ENCODE measurements at places on chromosomes 1 and 21.

DNA sequence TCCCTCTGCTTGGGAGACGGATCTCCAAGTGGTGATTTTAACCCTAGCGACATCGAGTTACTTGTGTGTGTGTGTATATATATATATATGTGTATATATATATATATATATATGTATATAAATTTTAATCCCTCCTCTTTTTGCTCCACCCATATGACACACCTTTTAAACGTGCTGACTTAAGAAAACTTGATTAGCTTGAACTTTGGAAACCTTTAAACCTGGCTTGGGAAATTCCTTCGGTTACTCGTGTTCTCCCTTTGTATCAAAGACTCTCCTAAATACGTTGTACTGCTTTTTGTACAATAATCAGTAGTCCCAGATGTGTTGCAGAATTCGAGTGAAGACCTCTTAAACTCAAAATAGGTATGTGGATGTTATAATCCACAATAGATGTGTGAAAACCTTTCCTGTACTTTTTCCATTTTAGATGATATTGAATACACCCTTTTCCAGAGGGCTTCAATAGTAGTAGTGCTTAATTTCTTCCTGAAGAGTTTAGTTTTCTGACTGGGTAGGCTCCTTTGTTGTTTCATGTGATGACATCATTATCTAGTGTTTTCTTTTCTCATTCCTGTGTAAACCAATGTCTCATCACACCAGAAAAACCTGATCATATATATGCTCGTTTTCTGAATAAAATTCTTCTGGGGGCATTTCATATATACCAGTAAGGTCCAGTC lies 1.4 kb downstream of the RNF11 start:
- DNase-seq, result no peak

DNA sequence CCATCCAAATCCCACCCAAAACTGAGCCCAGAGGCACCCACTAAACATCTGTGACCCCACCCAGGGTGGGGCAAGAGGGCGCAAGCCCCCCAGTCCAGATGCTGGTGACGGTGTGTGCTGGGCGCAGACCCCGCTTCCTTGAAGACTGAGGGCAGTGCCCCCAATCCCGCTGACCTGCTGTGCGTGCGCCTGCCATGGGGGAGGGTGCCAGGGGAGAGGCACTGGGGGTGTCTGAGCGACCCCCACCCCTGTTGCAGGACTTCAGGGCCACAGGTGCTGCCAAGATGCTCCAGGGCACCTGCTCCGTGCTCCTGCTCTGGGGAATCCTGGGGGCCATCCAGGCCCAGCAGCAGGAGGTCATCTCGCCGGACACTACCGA lies 13.3 kb downstream of the COL6A2 start:
- no peak for DNase-seq

DNA sequence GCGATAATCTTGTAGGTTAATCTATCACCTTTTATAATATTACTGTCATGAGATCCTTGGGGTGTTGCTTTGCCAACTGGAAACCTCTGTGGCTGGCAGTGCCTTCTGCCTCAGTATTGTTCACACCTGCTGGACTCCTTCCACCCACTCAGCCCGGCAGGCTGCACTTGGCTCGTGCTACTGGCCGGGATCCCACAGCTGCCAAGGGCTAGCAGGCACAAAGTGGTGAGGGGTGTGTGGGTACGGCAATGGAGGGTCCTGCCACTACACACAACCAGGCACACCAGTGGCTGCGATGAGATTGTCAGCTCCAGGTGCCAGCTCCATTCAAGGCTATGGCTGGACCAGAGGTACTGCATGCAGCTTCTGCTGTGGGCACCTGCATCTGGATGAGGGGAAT lies 191.2 kb upstream of the LYPLAL1 start:
- DNase-seq, result no peak

- DNase-seq, result no peak
These were observed 2.5 kb downstream of the CNR2 start for GRCh38 chr1:23910553-23911246.

DNA sequence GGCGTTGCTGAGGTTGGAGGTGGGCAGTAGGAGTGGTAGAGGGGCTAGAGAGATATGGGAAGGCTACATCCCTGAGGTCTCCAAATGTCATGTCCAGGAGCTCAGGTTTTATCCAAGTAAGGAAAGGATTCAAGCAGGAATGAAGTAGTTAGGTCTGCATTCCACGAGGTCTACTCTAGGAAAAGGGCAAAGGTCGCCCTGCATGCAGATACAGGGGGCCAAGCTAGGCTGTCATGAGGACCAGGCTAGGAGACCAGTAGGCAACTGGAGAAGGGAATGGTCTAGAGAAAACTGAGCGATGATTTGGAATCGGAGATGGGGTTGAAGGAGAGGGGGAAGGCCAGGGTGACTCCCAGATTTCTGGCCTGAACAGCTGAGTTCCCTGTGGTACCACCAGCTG lies 48.7 kb downstream of the IRF2BP2 start:
- DNase-seq, result no peak

DNA sequence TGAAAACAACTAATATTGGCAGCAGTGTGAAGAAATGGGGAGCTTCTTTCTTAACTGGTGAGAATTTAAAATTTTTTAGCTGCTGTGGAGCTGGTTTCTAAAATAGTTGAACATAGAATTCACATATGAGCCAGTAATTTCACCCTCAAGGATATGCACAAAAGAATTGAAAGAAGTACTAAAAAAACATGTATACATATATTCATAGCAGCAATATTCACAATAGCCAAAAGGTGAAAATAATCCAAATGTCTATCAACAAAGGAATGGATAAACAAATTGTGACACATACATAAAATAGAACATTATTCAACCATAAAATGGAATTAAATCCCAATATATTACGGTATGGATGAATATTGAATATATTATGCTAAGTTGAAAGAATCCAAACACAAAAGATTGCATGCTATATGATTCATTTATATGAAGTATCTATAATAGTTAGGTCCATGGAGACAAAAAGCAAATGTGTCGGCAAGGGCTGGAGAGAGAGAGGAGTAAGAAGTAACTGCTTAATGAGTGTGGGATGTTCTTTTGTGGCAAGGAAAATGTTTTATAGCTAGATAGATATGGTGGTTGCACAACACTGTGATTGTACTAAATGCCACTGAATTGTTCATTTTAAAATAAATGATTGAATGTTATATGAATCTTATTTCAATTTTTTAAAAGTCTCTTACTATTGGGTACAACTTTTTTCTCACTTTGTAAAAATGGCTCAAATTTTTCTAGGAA lies 14.8 kb upstream of the COL11A1 start:
- no peak for DNase-seq

GRCh38 chr1:187999973-188000372 lies 1171.2 kb downstream of the PLA2G4A start:
- no peak for DNase-seq

DNA sequence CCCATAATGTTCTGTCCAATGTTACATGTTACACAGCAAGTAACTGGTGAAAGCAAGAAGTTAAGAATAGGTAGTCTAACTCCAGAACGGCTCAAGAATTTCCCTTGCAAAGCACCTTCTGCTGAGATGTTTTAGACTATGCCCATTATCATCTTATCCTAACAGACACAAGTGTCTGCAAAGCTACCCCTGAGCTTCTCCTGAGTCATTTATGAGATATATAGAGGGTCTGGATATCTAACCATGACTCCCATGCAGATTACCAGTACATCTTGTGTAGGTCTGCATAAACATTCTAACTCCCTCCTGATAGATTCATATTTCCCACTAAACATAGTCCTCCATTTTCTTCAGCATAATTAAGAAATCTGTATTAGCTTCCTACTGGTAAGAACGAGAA lies 171.7 kb downstream of the COQ8A start:
- no peak for DNase-seq

GRCh38 chr1:95287081-95287480 lies 53.1 kb downstream of the RWDD3 start:
- DNase-seq, result no peak

GRCh38 chr1:94084085-94084484 lies 36.9 kb downstream of the ABCA4 start:
- no peak for DNase-seq

DNA sequence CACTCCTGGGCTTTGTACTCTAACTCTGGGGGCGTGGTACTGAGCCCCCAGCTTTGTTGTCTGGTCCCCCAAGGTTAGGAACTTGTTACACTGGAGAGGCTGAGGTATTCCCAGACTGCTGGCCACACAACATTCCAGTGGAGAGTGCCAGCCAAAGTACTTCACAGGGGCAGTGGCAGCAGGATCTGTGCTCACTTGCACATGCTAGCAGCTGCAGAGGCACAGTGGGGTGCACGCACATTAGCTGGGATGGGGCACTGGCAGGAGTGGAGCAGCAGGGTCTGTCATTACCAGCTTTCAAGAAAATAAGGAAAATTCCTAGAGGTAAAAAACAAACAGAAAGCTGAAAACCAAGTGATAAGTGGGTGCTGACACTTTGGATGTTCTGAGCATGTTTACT lies 31.0 kb downstream of the ZNF691 start:
- peak; percentile 5 for DNase-seq

- peak; percentile 74 for DNase-seq
These were observed 100.4 kb downstream of the GALNT2 start for GRCh38 chr1:230167419-230167852.

DNA sequence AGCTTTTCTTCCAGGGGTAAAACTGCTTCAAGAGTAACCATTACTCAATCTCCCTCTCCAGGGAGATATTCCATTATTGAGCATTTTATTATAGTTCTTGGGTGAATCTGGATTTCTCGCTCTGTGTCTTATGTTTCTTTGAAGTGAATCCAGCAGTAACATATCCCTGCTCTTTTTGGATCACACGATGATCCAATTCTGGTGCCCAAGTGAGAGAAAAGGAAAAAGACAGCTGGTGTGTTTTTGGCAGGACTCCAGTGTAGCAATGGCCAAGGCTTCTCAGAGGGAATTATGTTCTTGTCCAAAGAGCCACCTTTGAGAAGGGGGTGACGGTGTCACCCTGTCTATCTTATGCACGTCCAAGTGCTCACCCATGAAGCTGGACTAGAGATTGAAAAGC lies 140.3 kb upstream of the ERRFI1 start:
- no peak for DNase-seq

GRCh38 chr1:186212568-186213224 lies 162.4 kb downstream of the TPR start:
- peak; percentile 84 for DNase-seq

DNA sequence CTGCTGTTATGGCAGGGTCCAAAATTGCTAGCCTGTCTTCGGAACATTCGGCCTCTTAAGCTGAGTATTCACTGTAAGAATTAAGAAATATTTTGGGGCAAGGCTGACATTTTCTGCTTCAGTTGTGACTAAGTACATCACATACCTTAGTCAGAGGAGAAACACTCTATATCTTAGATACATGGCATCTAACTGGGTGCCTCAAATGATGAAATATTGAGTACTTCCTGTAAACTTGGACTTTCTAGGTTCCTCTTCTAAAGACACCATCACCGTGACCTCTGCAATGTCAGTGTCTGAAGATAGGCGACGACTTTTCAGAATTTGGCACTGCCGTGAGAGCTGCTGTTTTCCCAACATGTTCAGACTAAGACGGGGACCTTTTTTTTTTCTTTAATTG lies 65.6 kb downstream of the PCBP3 start:
- DNase-seq, result no peak

DNA sequence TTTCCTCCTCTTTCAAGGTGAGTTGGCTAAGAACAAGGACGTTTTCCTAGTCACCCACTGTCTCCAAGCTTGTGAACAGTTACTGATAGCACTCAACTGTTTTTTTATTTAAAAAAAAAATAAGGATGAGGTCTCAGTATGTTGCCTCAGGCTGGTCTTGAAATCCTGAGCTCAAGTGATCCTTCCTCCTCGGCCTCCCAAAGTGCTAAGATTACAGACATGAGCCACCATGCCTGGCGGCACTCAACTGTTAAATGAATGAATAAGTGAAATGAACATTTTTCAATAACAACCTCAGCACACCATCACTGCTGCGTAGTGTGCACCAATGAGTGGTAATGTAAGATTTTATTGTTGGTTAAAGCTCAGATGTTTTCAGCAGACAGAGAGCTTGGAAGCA lies 214.1 kb upstream of the NRIP1 start:
- DNase-seq, result no peak

DNA sequence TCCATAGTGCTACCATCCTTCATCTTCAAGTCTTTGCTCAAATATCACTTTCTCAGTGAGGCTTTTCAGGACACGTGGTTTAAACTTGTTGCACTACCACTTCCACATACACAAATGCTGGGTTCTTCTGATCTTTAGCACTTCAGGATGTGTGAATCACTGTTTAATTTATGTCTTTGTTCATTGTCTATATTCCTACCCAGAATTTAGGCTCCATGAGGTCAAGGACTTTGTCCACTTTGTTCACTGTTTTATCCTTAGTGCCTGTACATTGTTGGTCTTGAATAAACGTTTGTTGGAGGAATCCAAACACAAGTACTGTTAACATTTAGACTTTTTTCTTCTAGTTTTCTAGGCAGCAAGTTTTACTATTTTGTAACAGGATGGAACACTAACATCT lies 42.6 kb upstream of the RALGPS2 start:
- no peak for DNase-seq

- DNase-seq, result no peak
These were observed 42.5 kb downstream of the RYR2 start for GRCh38 chr1:237084341-237085077.

DNA sequence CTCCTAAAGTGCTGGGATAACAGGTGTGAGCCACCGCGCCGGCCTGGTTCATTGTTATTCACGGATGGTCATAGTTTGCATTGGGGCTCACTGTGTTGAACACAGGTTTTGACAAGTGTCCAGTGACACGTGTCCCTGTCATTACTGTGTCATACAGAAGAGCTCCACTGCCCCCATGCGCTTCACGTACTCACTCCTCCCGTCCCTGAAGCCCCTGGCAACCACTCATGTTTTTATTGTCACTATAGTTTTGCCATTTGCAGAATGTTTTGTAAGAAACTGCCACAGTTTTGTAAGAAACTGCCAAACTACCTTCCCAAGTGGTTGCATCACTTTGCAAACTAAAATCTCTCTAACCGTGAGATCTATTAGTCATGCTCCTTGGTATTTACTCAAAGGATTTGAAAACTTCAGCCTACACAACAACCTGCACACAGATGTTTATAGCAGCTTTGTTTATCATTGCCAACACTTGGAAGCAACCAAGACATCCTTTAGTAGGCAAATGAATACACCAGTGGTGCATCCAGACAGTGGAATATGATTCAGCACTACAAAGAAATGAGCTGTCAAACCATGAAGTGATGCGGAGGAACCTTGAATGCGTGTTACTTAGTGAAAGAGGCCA lies 163.2 kb upstream of the COL6A1 start:
- no peak for DNase-seq

DNA sequence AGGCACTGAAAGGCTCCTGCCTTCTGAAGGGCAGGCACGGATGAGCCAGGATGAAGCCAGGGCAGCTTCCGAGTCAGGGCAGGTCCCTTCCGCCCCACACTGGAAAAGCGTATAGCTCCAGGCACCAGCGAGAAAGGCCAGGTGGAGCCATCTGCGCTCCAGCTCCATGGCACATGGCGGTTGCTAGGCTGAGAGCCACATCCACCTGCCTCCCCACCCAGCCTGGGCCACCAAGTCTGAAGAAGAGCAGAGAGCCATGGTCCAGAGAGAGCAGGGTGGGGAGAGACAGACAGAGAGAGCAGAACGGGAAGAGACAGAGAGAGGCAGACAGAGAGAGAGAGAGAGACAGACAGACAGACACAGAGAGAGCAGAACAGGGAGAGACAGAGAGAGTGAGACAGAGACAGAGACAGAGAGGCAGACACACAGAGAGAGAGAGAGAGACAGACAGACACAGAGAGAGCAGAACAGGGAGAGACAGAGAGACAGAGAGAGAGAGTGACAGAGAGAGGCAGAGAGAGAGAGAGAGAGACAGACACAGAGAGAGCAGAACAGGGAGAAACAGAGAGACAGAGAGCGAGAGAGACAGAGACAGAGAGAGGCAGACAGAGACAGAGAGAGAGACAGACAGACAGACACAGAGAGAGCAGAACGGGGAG lies 5.2 kb downstream of the FNDC10 start:
- no peak for DNase-seq
